ENCODE measurements at places on chromosomes 7 and 10.

GRCh38 chr7:6607651-6608051 lies 7.8 kb upstream of the ZNF853 start:
- no peak for DNase-seq

DNA sequence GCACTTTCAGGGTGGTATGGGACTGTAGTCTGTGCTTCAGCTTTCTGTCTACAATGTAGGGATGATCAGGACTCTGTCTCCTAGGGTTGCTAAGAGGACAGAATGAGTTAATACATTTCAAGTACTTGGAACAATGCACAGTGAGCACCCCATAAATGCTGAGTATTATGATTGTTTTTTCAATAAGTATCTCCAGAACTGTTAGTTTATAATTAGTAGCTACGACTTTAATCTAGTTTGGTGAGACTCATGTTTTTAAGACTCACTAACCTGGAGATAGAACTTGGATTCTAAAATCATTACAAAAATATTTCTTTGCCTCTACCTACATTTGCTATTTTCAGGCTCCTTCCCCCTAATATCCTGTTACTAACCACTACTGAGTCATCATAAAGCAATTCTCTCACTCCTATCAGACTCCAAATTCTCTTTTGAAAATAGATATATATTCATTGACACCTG lies 95.3 kb downstream of the CPED1 start:
- DNase-seq = no peak

- no peak for DNase-seq
Measured at GRCh38 chr10:102959360-102959759, 41.3 kb downstream of the CNNM2 start.

DNA sequence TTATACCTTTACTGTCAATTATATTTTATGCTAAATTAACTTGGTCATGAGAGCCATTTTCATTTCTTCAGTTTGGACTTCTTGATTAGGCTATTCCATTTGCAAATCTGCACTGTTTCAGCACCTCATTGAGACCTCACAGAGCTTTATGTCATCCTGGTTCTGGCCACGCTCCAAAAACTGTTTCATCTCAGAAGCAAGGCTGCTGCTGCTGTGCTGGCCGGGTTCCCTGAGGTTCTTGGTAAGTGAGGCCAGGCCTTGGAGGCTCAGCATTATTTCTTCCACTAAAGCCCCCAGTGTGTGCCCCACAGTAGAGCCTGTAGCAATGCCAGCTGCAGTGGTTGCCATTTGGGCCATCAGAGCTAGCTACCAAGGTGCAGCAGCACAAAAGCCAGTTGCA lies 7.8 kb upstream of the ZNF485 start:
- DNase-seq = no peak

DNA sequence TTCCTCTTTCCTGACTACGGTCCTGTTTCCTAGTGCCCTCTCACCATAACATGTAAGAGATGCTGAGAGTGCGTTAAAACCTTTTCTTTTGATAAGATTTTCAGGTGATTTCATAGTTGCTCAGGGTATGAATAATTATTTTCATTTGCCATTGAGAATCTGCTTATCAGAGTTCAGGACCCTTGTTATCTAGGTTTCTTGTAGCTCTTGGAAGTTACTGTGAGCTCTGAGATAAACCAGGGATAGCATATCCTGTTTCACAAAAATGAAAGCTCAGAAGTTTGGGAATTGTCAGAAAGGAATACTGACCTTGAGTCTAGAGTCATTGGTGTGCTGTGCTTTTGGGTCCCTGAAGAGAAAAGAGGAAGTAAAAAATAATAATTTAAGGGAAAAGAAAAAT lies 76.8 kb upstream of the PRKG1 start:
- DNase-seq = no peak

GRCh38 chr7:158106272-158106671 lies 481.4 kb downstream of the PTPRN2 start:
- no peak for DNase-seq

DNA sequence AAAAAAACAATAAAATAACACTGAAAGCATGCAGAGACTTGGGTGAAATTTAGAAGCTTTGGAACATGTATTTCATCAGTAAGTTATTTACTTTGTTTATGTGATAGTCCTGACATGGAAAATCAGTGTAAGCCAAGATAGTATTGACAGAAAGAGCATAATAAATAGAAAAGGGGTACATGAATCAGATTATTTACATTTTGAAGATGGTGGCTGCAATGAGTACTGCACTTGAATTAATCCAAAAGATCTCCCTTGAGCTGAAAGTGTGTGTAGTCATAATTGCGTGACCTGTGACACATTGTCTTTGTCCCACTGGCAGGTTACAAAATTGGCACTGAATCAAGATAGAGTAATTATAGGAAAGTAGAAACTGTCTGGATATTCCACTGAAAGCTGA lies 562.9 kb downstream of the GFRA1 start:
- DNase-seq = no peak

- DNase-seq = no peak
Measured at GRCh38 chr10:93766918-93767317, 9.2 kb downstream of the LGI1 start.

DNA sequence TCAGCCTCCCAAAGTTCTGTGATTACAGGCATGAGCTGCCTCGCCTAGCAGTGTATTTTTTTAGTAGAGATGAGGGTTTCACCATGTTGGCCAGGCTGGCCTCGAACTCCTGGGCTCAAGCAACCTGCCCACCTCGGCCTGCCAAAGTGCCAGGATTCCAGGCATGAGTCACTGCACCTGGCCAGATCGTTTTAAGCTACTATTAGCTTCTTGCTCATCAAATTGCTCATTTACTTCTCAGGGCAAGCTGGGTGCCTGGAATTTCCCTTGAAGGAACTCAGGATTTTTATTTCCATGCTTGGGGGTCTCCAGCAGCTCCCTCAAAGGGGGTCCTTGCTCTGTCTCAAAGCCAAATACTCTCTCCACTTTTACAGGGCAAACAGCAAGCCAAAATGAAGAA lies 798.0 kb upstream of the AUTS2 start:
- no peak for DNase-seq

DNA sequence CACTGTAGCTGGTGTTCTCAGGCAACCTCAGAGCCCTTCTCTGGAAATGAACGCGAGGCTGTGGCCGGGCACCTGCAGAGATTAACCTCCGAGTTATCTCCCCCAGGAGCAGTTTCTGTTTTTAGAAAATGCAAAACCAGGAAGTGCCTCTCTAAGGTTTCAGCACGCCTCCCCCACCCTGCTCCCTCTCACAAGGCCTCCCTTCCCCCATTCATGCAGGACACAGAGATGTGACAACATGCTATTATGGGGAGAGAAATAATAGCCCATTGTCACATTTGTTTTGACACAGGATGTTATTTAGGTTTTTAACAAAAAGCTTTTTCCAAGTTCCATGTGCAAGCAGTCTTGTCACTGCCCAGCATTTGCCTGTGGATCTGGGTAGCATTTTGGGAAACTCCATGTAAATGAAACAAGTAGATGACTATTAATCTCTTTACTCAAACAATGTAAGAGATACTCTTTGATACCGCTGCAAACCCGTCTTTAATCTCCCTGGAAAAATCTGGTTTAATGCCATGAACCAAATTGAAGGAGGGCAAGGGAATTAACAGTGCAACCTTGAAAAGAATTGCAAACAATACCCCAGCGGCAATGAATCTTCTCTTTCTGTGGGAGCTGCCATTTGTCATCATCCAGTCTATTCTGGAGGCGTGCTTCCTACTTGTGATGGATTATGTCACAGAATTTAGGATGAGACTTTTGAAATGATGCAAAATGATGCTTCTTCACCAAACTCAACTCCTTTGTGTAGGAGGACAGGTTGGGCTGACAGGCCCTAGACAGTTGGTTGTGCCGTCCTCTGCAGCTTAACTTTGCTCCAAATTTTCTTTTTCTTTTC lies 86.5 kb upstream of the NMT2 start:
- DNase-seq = no peak

DNA sequence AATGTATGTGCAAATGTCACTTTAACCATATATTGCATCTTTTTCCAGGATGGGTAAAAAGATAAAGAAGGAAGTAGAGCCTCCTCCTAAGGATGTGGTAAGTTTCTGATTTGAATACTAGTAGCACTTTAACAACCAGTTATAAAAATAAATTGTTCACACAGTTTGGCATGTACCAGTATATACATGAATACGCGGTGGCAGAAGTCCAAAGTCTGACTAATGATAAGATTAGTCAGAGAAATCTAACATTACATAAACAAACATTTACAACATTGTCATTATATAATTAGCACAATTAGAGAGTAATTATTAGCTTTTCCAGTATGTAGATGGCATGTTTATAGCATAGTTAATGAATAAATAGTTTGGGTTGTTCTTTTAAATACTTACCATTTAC lies 4.1 kb downstream of the ARMC3 start:
- DNase-seq = no peak

DNA sequence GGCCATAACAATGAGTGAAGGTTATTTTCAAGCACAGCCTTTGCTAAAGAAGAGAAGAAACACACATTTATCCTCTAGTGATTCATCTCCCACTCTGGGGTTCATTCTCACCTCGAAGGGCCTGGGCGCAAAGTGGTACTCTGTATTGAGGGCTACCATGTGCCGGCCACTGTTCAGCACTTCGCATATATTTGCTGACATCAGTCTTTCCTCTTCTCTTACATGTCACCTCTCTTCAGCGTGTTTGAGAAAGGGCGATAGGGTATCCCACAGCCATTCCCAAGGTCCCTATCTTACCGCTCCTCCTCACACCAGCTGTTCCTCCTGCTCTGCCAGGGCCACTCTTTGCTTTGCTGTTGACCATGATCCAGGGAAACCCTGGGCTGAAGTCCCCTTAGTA lies 48.8 kb upstream of the ECHDC3 start:
- DNase-seq = no peak

DNA sequence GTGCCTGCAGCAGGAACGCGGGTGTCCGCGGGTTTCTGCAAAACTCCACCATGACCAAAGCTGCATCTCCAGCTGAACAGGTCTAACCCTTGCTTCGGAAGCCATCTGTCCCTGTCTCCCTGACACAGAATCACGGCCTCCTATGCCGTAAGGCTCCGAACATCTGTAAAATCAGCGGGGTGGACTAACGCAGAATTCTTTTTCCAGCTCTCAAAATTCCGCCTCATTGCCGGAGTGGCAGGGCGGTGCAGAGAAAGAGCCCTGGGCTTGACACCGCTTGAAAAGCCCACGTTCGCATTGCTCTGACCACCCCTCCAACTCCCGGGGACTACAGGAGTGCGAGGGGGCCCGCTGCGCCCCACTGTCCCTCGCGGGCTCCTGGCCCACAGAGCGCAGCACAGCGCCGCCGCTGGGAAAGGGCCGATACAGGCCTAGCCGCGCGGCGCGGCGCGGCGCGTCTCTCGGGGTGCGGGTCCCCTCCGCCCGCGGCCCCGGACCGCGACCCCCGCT lies 409 bp downstream of the DNMBP start:
- DNase-seq = no peak

DNA sequence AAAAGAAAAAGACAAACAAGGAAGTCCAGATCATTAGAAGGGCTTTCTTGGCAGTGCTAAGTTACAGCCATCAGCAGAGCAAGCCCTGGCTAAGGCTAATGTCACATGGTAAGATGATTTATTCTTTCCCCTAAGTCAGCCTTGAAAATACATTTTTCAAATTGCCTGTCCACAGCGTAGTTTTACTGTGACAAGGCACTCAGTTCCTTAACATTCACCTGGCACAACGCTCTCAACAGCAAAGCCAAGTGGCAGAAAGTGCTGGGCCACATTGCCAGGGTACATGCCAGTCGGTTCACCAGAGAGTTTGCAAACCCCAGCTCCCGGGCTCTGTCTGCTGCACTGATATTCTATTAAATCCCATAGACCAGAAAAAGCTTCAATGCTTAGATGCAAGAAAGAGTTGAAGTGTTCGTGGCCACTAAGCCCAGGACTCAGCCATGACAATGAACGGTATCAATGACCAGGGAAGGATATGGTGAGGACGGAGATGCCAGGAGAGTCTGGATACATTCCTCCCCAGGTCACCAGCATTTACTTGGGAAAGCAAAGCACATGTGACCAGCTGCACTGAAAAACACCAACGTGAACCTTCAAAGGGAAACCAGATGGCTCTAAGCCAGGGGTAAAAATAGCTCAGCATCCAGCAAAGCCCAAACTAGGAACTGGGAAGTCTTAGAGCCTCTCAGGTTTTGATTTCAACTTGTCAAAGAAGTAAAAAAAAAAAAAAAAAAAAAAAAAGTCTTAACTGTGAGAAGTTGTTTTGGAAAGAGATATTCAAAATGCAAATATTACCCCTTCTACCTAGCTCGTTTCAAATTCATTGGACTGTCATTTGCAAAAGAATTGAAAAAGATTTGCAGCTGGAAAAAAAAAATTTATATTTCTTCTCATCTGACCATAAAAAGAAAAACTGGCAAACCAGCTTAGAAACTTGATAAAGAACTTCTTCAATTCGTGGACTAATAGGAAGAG lies 23.9 kb upstream of the MPP7 start:
- no peak for DNase-seq

DNA sequence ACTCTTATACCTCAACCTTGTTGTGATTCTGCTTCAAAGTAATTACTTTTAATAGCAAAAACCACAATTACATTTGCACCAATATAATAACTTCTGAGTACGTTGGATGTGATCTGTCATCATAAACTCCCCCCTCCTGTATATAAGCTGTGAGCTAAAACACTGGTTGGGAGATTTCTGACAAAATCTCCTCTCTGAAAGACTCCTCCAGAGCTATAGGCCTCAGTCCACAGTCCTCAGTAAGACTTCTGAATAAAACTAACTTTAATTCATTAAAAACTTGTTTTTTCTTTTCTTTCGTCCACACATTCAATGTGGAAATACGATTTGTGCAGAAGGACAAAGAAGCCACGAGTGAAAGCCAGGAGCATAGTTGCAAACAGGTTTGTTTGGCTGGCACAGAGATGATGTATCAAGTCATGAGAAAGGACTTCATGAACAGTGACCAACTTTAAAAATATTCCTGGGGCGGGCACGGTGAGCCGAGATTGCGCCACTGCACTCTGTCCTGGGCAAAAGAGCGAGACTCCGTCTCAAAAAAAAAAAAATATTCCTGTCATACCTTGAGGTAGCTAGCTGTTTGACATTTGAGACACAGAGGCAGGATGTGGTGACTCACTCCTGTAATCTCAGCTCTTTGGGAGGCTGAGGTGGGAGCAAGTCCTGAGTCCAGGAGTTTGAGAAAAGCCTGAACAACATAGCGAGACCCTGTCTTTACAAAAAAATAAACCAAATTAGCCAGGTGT lies 91.1 kb upstream of the ARHGAP21 start:
- DNase-seq = no peak

DNA sequence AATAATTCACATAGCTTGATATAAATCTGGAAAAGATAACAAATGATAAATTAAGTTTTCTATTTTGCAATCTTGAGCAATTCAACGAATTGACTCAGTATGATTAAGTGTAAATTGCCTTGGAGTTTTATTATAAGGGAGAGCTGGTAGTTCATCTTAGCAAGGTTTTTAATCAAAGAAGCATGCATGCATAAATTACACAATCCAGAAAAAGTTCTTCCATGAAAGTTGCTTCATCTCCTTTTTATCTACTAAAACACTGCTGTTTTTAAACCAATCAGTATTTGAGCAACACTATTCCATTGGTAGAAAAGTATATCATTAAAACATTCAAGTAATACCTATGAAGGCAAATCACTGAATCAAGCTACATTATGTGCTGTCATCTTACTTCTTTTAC lies 47.6 kb downstream of the POT1 start:
- DNase-seq = no peak

Measured in NCI-H187 (cell line).